ENCODE measurements at places on chromosomes 2 and 18.

- DNase-seq, result no peak
These were observed 111.1 kb downstream of the KLHL14 start for GRCh38 chr18:32661486-32662299.

DNA sequence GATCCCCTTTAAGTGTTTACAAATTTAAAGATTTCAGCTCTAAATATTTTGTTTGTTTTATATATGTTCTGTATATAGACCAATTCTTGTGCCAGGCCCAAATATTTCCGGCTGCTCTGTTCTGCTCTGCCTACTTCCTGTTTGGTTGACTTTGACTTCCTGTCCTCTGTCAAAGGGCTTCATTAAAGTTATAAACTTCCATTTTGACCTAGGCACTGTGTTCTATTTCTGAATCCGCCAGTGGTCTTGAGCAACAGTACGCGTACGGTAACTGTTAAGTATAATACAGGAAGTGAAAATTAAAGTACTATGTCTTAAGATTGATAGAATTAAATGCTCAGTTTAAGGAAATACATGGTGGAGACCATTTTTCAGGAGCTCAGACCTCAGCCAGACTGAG lies 13.5 kb upstream of the REL start:
- no peak for DNase-seq

- no peak for DNase-seq
These were observed 142.6 kb upstream of the FHL2 start for GRCh38 chr2:105541189-105542050.

DNA sequence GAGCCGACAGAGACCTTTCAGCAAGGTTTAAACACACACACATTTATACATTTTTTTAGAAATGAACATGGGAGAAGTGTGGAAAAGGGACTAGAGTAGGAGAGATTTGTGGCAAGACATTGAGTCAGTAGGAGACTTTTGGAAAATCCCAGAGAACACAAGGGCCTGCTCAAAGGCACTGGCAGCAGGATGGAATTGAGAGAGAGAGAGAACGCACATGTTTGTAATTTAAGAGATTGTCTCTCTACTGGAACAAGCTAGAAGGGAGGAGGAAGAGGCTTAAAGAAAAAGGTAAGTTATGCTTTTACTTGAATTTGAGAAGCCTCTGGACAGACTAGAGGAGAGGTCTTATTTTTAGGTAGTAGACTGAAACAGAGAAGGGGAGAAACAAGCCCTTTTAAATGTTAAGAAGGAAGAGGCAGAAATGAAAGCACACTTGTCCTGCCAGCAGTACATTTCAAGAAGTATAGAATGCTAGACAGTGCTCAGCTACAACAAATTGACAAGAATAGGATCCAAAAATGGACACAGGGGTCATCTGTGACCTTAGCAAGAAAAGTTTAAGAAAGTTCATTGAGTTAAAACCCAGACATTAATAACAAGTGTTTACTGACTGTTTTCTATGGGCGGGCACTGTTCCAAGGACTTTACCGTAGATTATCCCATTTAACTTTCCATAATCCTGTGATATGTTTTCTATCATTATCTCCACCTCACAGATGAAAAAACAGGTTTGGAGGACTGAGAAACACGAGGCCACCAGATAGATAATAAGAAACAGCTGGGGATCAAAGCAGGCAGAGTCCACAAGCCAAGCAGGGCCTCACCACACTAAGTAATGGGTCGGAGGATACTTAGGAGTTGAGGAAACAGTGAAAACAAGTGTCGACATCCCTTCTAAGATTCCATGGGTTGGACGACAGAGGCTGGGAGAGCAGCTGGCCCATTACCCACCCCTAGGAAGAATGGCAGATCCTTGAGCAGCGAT lies 306.5 kb upstream of the NRP2 start:
- no peak for DNase-seq

DNA sequence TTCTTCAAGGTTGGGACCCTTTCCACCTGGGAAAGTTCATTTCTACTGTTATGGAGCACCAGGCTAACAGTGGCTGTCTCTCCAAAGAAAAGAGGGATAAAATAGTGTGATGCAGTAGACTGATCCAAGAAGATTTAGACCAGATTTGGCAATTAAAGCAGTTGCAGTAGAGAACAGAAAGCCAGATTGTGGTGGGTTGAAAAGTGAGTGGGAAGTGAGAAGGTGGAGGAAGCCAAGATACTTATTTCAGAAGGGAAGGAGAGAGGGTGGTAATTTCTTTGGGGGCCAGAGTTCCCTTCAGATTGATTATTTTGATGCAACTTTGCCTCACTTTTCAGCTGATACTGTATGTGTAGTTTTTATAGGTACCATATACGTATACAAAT lies 8.0 kb downstream of the MYL12B start:
- DNase-seq, result no peak

- DNase-seq, result no peak
These were observed 124.2 kb upstream of the ARHGAP28 start for GRCh38 chr18:6605115-6605869.
